CD4-positive, alpha-beta T cell treated with Interleukin-17A for 4 hours (primary cell): ENCODE measurements at places on chromosomes 4 and X.

GRCh38 chr4:85860066-85860740 lies 385.3 kb downstream of the ARHGAP24 start:
- no peak for DNase-seq

GRCh38 chr4:48748949-48749596 lies 31.0 kb downstream of the FRYL start:
- no peak for DNase-seq

- no peak for DNase-seq
These were observed 150.8 kb downstream of the PTTG2 start for GRCh38 chr4:38111024-38111423.

DNA sequence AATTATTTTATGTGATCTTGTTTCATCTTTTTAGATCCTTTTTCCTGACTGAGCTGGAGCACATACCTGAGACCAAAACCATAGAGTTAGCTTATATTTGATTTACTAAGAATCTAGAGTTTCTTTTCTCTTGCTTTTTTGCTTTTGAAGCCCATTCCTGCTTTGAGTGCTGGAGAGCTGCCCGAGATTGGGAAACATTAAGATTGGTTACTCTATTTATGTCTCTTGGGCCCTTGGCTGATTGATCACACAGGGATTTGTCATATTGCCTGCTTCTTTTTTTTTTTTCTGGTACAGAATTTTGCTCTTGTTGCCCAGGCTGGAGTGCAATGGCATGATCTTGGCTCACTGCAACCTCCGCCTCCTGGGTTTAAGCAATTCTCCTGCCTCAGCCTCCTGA lies 73.9 kb downstream of the REPS2 start:
- DNase-seq: no peak

DNA sequence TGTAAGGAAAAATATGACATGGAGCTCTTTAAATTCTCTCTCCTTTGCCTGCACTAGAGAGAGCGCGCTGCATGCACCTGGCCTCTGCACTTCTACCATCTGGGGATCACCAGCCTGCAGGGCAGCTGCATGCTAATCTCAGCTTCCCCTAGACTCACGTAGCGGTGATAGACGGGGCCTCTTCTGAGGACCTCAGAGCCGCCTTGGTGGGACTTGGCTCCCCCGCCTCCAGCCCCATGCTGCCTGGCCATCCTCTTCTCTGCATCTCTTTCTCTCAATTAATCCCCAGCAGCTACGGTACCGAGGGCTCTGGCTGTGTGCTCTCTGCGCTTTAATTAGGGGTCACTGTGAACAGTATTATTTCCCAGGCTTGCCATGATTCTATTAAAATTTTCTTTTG lies 52.8 kb upstream of the PSAPL1 start:
- DNase-seq: no peak

GRCh38 chr4:82903737-82904136 lies 3.2 kb downstream of the THAP9 start:
- no peak for DNase-seq

- DNase-seq: no peak
These were observed 460.9 kb downstream of the GABRG1 start for GRCh38 chr4:45663003-45663402.

GRCh38 chr4:144565527-144566195 lies 80.3 kb upstream of the HHIP start:
- no peak for DNase-seq

DNA sequence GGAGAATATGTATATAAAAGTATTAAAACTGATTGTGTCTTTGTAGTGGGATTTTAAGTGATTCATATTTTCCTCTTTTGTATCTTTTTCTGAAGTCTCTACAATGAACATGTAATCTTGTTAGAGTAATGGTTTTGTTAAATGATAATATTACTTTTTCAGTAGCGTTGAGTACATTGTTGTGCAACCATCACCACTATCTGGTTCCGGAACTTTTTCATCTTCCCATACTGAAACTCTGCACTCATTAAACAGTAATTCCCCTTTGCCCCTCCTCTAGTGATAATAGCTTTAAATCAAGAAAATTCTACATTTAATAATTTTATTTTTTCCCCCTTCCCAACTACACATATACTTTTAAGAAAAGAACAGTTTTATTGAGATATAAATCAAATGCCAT lies 23.3 kb downstream of the SHROOM3 start:
- no peak for DNase-seq

DNA sequence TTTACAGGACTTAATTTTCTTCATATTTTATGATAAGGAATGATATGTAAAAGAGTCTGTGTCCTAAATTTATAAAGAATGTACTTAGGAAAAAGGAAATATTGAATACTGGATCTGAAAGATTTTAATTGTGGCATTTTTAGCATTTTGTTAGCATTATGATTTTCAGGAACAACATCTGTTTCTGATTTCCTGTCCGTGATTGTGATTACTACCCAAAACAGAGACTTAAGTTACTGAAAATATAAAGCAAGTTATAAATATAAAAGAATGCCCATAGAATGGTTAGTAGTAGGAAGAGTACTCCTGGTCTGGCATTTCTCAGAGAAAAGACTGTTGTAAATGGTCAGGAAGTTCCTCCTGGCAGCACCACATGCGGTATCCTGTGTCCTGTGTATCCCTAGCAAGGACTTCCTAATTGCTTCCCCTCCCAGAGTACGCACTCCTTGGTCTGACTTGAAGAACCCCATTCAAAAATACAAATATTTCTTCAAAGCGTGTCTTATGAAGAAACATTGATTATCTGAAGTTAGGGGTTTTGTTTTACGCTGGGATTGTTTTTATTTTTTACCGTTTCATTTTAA lies 88.9 kb downstream of the RS1 start:
- no peak for DNase-seq

DNA sequence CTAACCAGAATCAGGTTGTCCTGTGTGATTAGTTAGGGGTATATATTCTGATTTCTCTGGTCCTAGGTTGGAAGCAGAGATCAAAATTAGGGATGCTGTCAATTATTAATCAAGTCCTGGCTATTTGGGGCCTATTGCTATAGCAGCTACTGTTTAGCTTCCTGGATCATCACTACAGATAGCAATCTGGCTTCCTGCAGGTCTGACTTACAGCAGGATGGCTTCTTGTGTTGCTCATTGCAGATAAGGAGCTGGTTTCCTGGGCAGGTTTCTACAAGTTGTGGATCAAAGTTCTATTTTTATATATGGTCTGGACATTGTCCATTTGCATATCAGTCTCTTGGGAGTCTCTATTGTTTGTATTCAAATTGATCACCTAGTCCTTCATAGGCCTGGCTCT lies 57.7 kb upstream of the C4orf54 start:
- DNase-seq: no peak

DNA sequence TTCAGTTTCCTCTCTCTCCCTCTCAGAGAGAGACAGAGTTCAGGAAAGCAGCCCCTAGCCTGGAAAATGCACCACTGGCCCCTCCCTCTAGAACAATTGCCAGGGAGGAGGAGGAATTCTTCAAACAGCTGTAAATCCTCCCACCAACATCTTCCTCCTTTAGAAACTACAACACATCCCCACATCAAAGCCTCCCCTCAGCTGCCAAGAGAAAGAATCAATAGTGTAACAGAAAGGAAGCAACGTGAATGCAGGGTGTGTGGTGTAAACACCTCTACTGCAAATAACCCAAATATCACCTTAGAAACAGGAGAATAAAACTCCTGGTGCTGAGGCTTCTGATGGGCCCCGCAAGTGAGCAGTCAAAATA lies 249.9 kb upstream of the GATB start:
- peak; percentile 45 for DNase-seq
